ENCODE measurements at places on chromosomes 11 and 22.

- DNase-seq, result no peak
These were observed at the start of gene KMT5B for GRCh38 chr11:68213135-68213515. Gene KMT5B, minus strand, starts transcription at chr11:68213296. Its CDS starts 23,220 bp downstream, at chr11:68190076.

- DNase-seq, result no peak
These were observed 62.7 kb upstream of the AMPD3 start for GRCh38 chr11:10392095-10393079.

- DNase-seq, result no peak
These were observed 27.5 kb upstream of the FBLN1 start for GRCh38 chr22:45475063-45475747.

DNA sequence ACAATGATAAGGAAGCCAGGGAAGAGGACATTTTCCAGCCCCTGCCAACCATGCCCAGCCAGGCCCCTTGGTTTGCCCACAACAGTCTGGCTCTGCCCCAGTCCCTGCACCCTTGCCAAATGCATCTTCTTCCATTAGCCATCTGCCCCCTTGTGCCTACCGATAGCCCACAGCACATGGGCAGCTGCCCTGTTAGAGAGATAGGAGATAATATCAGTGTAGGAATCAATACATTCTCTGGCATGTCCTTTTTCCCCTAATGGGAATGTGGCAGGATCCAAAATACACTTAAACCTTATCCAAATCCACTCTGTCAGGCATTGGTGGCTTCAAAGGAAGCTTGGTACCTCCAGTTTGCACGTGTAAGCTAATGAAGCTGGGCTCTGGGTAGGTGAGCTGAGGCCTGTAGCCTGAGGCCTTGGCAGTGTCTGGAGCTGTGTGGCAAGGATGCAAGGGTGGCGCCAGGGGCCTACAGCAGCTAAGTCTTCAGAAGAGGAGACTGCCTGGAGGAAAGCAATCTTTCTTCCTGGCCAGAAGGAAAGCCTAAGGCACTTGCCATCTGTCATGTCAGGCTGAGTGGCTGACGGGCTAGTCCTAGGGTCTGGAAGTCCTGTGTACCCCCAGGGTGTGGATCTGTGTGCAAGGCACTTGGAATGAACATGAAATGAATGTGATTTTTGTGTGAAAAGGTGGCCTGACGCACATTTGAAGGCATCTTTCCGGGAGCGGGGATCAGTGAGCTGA lies 164.2 kb upstream of the TBCEL start:
- no peak for DNase-seq

GRCh38 chr11:110345743-110346142 lies 49.3 kb upstream of the RDX start:
- DNase-seq, result no peak

DNA sequence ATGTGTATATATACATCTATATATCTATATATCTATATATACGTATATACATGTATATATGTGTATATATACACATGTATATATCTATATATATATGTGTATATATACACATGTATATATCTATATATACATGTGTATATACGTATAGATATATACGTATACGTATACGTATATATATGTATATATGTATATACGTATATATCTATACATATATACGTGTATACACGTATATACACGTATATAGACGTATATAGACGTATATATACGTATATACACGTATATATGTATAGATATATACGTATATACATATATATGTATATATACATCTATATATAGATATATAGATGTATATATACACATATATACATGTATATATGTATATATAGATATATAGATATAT lies 25.1 kb upstream of the CAPRIN1 start:
- no peak for DNase-seq

GRCh38 chr22:48895831-48896765 lies 931.6 kb downstream of the BRD1 start:
- DNase-seq, result no peak

DNA sequence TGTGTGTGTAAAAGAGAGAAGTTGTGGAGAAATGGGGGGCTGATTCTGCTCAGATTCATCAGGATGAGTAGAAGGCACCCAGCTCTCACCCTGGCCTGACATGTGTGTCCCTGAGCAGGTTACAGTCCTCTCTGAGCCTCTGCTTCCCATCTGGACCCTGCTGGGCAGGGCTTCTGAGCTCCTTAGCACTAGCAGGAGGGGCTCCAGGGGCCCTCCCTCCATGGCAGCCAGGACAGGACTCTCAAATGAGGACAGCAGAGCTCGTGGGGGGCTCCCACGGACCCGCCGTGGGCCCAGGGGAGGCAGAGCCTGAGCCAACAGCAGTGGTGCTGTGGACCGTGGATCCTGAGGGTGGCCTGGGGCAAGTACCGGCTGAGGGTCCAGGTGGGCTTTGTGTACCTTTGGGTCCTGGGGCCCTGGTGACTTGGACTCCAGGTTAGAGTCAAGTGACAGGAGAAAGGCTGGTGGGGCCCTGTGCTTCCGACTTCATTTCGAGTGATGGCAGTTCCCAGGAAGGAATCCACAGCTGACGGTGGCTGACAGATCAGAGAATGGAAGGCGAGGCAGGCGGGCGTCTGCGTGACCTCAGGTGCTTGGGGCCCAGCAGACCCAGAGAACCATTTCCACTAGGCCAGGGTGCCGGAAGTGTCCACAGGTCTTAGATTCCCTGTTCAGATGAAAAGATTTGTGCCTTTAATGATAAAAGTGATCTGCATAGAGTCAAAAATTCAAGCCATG lies 21.9 kb downstream of the NEAT1 start:
- DNase-seq, result no peak

DNA sequence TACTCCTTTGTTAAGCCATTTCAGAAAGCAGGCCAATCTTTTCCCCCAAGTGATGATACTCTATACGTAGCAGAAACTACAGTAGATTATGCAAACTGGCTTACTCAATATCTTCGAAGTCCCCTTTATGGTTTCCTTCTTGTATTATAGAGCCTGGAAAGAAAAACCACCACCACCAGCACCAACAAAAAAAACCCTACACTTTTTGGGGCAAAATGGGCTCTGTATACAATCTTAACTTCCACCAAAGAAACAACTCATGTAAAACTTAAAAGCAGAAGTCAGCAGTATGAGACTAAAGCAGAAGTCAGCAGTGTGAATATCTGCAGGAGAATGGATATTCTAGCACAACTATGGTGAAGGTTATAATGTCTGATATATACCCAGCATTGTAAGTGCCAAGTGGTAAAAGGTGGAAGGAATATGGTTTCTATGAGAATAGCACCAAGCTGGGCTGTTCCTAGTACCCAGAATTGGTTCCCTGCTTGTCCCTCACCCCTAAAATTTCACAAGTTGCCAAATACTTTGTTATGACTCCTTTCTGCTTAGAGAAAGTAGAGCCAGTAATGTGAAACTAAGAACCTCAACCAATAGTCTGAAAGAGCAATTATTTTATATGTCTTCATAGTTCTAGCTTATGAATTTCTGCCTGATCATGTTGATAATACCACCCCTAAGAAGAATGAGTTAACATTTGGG lies 252.1 kb downstream of the SBF2 start:
- DNase-seq, result no peak

DNA sequence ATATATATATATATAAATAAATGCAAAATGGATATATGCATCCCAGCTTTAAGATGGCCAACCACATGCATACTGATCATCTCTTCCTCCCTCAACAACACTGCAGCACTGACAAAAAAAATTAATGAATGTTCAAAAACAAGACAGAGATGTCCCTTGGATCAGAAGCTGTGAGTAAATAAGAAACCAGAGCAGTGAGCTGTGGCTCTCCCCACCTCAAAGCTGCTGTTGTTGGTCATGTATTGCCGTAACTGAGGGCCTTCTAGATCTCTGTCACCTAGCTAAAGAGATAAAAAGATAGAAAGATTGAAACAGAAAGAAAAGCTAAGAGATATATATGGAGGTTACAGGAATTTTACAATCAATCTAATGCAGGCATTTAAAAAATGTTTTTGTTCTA lies 15.5 kb upstream of the TMEM135 start:
- DNase-seq, result no peak

GRCh38 chr11:2933375-2934020 lies 4.3 kb upstream of the PHLDA2 start:
- DNase-seq, result no peak

GRCh38 chr11:15286465-15286864 lies 171.7 kb downstream of the INSC start:
- DNase-seq, result no peak

DNA sequence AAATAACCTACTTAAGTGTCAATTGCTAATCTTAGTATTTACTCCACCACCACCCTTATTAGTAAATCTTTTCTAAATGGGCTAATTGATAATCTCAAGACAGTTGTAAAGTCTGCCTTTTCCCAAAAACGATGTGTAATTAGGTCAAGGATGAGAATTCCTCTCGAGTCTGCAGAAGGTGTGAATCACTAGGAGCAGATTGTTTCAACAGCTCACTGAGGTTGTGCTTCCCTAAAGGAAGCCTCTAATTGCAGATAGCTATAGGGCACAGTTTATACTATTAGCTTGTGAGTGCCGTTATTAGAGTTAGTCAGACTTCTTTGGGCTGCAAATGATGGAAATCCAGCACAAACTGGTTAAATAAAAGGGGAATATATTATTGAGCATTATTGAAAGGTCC lies 84.9 kb downstream of the C11orf91 start:
- no peak for DNase-seq

DNA sequence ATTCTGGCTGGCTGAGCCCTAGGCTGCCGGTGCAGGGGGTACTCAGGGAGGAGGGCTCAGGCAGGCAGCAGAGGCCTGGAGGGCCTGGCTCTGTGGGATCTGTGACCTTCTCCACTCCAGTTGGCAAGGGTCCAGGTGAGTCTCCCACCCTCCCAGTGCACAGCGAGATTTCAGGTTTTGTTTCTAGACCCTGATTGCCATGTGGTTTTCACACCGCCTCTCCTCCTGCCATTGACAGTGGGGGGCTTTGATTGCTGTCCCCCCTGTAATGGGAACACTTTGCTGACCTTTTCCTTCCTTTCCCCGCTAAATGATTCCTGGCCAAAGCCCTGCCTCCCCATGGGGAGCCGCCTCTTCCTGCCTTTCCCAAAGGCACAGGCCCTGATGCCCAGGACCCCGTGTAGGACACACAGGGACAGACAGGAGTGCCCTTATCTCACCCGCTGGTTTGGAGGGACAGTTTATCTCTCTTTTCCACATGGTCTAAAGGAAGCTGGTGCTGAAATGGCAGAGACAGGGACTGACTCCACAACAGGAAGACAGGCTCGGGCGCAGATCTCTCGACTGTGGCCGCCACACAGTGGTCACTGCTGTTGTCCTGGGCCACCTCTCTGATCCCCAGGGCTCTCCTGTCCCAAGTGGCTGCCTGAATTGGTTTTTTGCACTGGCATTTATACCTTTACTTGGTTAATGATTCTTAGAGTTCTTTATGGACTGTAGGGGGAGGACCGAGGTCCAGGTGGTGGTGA lies 43.4 kb downstream of the BCR start:
- no peak for DNase-seq

Measured in stimulated activated CD4-positive, alpha-beta T cell treated with anti-CD3 and anti-CD28 coated beads, Interleukin-1b, Interleukin-23, amount 100 ng/mL, for 1 hour (primary cell).